ENCODE measurements at places on chromosomes 4 and X.

- DNase-seq, result no peak
These were observed 3.7 kb upstream of the C4orf36 start for GRCh38 chr4:86895692-86896488.

- no peak for DNase-seq
These were observed 89.4 kb downstream of the LDB2 start for GRCh38 chr4:16809064-16809463.

GRCh38 chr4:34323549-34324320 lies 1920.6 kb downstream of the ARAP2 start:
- no peak for DNase-seq

- DNase-seq, result no peak
These were observed 28.7 kb downstream of the RS1 start for GRCh38 chrX:18643243-18643642.

- no peak for DNase-seq
These were observed 194.8 kb downstream of the KIT start for GRCh38 chr4:54852602-54853001.

- DNase-seq, result no peak
These were observed 42.7 kb downstream of the TMEM150C start for GRCh38 chr4:82519072-82519471.

DNA sequence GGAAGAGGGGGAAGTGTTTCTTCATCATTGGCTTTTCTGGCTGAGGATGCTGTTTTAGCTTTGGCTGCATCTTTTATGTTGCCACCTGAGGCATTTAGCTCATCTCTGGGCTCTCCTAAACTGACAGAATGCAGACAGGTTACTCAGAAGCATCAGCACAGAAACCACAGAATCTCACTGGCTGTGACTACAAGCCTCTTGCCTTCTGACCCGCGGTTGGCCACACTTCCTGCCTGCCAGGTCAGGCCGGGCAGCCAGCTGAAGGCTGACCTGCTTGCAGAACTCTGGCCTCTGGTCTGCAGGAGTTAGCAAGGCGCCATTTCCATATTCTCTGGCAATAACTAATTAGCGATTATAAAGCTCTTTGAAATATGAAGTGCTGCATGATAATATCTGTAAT lies 366.5 kb downstream of the MID1IP1 start:
- no peak for DNase-seq

DNA sequence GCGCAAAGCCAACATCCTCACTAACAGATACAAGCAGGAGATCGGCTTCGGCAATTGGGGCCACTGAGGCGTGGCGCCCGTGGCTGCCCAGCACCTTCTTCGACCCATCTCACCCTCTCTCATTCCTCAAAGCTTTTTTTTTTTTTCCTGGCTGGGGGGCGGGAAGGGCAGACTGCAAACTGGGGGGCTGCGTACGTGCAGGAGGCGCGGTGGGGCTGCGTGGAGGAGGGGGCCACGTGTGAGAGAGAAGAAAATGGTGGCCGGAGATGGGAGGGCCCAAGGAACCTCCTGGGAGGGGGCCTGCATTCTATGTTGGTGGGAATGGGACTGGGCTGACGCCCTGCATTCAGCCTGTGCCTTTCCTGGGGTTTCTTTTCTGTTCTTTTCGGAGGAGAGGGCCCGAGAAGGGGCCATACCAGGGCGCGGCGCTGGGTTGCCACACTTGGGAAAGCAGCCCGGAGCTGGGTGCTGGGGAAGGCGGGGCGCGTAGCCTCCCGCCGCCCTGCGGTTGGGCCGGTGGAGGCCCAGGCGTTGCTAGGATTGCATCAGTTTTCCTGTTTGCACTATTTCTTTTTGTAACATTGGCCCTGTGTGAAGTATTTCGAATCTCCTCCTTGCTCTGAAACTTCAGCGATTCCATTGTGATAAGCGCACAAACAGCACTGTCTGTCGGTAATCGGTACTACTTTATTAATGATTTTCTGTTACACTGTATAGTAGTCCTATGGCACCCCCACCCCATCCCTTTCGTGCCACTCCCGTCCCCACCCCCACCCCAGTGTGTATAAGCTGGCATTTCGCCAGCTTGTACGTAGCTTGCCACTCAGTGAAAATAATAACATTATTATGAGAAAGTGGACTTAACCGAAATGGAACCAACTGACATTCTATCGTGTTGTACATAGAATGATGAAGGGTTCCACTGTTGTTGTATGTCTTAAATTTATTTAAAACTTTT lies 4.5 kb downstream of the MID1IP1 start:
- DNase-seq, result no peak

GRCh38 chr4:153234885-153235284 lies 30.6 kb downstream of the TRIM2 start:
- DNase-seq, result no peak

- DNase-seq, result no peak
These were observed 33.5 kb downstream of the SNX25 start for GRCh38 chr4:185242749-185243533.

GRCh38 chr4:91653067-91653466 lies 650.7 kb upstream of the GRID2 start:
- no peak for DNase-seq

DNA sequence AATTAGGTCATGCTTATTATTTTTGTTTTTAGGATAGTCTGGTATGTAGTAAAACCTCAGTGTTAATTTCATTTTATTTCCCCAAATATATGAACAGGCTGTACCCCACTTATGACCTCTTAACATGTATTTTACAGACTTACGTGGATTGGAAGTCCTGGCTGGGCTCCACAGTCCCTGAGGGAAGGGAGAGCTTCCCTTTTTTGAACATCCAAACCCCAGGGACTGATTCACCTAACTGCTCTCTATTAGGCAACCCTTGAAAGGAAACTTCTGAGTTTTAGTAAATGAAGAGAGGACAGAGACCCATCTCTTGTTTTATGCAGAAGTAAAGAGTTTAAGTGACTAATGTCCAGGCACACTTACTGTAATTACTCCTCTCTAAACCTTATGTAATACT lies 233.1 kb upstream of the SPRY1 start:
- DNase-seq, result no peak

- DNase-seq, result no peak
These were observed 21.1 kb downstream of the PLP1 start for GRCh38 chrX:103797691-103798090.

- DNase-seq, result no peak
These were observed 408.0 kb upstream of the SPOCK3 start for GRCh38 chr4:167642250-167642649.

GRCh38 chr4:159023741-159024140 lies 79.1 kb upstream of the RAPGEF2 start:
- DNase-seq, result no peak

DNA sequence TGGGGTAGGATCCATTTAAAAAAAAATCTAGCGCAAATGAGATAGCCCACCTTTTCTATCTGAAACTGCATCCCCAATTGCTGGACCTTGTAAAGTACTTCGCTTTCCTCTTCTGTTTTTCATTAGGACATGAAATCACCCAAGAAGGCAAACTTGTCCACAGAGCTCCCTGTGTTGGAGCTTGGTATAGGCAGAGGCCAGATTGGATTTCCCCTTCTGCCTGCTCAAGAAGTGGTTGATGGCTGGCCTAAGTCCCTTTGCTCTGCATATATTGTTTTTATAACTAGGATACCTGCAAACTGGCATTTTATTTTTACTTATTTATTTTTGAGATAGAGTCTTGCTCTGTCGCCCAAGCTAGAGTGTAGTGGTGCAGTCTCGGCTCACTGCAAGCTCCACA lies 28.4 kb downstream of the RNF4 start:
- no peak for DNase-seq

DNA sequence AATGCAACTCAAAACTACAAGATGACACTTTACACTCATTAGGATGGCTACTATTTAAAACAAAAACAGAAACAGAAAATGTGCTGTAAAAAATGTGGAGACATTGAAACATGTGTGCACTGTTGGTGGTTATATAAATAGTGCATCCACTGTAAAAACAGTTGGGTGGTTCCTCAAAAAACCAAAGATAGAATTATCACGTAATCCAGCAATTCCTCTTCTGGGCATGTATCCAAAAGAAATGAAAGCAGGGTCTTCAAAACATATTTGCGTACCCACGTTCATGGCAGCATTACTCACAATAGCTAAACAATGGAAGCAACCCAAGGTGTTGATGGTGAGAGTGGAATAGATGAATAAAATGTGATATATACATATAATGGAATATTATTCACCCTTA lies 967.2 kb downstream of the TRAM1L1 start:
- no peak for DNase-seq

- DNase-seq, result no peak
These were observed 208.6 kb upstream of the TECRL start for GRCh38 chr4:64617800-64618199.

GRCh38 chr4:104344342-104344980 lies 150.2 kb downstream of the CXXC4 start:
- DNase-seq, result no peak

GRCh38 chrX:83845397-83845796 lies 15.5 kb upstream of the CYLC1 start:
- no peak for DNase-seq

GRCh38 chrX:16120431-16120830 lies 2.9 kb upstream of the GRPR start:
- DNase-seq, result no peak
